ENCODE measurements at places on chromosomes 11 and 22.

DNA sequence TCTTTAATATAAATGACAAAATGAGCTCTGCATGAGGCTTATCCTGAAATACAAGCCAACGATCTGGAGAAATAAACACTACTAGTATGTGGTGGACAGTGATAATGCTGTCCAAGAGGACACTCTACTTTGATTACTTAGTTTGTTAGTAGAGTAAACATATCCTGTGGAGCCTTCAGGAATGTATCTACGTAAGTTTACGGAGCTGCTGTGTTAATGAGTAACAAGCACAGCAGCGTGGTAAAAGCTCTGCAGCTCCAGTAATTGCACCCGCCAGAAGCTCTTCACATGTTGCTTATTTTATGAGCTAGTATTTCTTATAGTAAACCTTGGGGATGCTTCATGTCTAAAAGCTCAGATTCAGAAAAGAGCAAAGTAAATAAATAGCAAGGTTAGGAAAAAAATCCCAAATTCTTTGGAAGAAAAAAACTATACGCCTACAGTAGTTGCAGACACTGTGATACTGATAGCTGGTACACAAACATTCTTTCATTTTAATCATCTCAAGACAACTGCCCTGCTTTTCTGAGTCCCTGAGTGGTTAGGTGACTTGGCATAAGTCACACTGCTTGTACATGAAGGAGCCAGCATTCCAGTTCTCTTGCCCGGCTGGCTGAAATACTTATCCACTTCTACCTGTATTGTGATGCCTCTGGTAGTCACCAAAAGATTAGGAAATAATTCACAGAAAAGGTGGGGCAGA is 32.7 kb upstream of the CCDC34 start:
- no peak for DNase-seq

GRCh38 chr11:46275964-46276641 is 1.4 kb upstream of the CREB3L1 start:
- DNase-seq = no peak

- no peak for DNase-seq
Measured at GRCh38 chr11:109193880-109194279, 228.1 kb upstream of the C11orf87 start.

DNA sequence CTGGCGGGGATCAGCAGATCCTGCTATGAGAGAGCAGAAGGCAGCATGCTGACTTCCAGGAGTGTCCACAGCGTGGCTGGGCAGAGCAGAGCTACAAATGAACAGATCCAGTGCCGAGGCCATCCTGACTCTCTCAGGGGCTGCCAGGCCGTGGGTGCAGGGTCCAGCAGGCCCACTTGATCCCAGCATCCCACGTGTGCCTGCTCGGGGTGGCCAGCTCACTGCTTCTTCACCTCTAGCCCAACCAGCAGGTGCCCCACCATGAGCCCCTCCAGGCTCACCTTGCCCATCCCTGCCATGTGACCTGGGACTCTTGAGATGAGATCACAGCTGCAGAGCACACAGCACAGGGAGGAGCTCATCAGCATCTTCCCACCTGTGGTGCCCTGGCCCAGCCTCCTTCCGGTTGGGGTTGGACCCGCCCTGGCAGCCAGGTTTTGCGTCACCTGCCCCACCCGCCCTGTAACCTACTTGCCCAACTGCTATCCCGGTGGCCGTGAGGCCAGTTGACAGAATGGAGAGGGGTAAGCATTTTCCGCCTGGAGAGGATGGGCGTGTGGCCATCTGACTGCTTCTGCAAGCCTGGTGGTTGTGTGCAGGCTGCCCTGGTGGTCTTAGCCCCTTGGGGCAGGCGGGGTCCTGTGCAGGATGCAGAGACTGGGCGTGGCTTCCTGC is 11.0 kb downstream of the TANGO2 start:
- DNase-seq = no peak

- no peak for DNase-seq
Measured at GRCh38 chr11:8087185-8087584, 6.2 kb downstream of the TUB start.

GRCh38 chr11:9057007-9057406 is 34.4 kb downstream of the SCUBE2 start:
- no peak for DNase-seq

DNA sequence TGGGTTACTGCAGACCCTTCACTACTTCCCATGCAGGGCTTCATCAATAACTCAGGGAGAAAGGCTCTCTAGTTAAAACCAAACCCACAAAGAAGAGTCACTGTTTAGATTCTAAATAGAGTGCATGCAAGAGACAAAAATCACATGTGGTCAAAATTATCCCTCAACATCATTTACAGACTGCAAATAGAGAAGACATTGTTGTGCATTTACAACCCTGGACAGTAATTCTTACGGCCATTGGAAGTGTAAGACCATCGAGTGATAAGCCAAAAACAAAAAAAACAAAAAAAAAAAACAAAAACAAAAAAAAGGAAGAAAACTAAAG is 93.4 kb downstream of the RASSF10 start:
- DNase-seq = no peak

GRCh38 chr11:9941991-9942390 is 278.1 kb downstream of the SWAP70 start:
- DNase-seq = no peak

GRCh38 chr22:20198557-20199319 is 47.9 kb upstream of the CCDC188 start:
- DNase-seq = no peak

DNA sequence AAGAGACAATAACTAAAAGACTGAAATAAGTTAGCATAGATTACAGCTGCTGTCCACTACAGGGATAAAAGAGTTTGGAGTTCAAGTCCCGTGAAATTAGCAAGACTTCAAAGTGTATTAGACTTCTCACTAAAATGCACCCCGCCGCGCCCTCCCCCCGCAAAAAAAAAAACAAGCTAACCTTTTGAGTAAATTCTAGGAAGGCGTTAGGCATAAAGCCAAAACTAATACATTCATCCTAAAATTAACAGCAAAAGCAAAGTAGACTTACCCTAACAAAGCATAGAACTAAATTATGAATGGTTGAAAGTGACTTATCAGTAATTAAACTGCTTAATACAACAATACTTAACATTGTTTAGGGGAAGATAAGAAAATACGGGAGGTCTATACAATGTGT is 581.0 kb upstream of the CHORDC1 start:
- DNase-seq = no peak

Measured in stimulated activated naive CD8-positive, alpha-beta T cell treated with anti-CD3 and anti-CD28 coated beads, Interleukin-15, Interleukin-2, amounts not matched to agents 100 U/mL and 50 U/mL, for 24 hours (primary cell).